DMS79 treated with DMSO at 0.1 percent for 48 hours (cell line): ENCODE measurements at places on chromosomes 11 and 22.

GRCh38 chr22:47225931-47226633 lies 463.6 kb downstream of the TBC1D22A start:
- DNase-seq, result no peak

DNA sequence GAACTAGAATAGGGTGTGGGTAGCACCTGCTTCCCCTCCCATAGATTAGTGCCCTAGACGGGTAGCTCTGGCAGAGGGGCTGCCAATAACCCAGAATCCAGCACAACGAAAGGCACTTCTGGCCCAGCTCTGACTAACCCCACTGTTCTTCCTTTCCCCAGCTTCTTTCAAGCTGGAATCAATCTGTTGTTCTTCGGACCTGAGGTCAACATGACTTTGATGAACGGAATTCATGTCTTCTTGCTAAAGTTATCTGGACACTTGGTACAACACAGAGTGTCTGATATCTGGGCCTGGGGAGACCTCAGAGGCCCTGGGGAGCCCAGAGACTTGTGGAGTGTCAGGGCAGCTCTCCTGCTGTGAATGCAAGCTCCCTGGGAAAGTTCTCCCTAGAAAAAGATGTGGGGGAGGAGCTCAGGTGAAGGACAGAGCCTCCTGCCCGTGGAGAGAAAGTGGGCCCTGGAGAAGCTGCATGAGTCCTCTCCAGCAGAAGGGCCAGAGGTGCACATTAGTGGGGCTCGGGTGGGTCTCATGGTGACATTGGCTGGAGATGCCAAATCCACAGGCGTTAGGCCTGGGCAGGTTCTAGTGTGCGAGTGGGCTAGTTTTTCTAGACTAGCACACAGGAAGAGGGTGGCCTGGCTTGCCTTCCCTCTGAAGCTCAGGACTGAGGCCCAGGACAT lies 6.3 kb downstream of the KCNJ11 start:
- DNase-seq, result no peak

DNA sequence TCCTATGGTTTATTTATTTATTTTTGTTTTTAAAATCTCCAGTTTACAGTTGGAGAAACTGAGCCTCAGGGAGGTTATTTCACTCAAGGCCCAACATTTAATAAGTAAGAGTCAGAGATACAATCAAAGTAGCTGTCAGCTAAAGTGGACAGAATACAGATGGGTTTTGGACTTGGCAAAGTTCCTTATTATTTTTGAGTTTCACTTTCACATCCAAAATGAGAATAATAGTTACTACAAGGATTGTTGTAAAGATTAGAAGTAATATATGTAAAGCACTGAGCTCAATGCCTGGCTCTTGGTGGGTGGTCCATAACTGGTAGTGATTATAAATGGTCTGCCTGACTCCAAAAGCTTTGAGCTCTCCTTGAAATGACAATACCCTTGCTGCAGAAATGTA lies 87.5 kb upstream of the SESN3 start:
- no peak for DNase-seq

GRCh38 chr22:45868571-45869339 lies 108.2 kb downstream of the WNT7B start:
- DNase-seq, result no peak

DNA sequence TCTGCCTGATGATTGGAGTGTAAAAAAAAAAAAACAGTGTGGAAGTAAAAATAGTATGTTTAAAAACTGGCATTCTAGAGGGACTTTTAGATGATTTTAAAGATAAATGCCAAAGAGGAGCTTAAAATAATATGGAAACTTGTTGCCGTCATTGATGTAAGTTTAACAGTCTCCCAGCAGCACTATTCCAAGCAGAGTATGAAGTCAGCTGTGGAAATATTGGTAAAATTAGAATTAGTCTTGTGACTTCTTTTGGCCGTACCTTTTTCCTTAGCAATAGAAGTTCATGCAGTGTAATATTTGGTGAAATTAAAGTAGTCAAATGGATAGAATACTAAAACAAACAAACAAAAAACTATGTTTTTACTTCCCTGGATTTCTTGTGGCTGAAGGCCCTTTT lies 134.9 kb downstream of the METTL15 start:
- DNase-seq, result no peak

- DNase-seq, result no peak
Observed at GRCh38 chr11:76624500-76625379, 45.8 kb downstream of the LRRC32 start.

GRCh38 chr11:121741351-121741760 lies 288.6 kb upstream of the SORL1-AS1 start:
- no peak for DNase-seq

DNA sequence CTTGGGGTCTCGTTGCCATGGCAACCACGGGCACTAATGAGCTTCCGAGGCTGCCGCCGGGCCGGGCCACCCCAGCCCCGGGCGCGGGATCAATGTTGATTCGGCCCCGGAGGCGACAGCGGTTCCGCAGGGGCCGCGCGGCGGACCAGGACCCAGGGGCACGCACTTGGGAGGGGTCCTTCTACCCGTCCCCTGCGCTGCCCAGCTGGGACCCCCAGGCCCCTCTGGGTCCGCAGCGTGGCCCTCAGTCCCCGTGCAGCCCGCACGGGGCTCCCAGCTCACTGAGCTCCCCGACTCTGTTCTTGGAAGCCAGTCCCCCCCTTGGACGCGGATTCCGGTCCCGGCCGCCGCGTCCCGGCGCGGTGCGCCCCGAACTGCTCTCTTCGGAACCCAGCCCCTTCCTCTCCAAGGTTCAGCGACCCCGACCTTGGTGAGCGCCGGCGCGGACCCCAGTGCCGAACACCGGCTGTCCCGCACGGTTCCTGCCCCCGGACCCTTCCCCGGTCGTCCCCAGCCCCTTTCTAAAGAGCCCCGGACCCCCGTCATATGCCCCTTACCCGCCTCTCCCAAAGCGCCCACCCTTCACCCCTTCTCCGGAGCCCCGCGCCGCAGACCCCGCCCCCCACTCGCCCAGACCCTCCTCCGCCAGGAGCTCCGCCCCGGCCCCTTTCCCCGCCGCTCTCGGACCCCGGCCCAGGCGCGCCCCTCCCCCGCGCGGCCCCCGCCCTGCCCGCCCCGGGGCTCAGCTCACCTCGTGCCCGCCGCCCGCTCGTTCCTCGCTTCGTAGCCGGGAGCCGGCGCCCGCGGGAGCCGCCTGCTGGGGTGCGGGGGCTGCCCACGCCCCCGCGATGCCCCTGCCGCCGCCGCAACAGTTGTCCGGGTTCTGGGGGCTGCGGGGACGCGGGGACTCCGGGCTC lies 18.3 kb upstream of the SHISAL1 start:
- DNase-seq, result no peak

GRCh38 chr11:32062540-32062939 lies 28.3 kb upstream of the RCN1 start:
- no peak for DNase-seq

DNA sequence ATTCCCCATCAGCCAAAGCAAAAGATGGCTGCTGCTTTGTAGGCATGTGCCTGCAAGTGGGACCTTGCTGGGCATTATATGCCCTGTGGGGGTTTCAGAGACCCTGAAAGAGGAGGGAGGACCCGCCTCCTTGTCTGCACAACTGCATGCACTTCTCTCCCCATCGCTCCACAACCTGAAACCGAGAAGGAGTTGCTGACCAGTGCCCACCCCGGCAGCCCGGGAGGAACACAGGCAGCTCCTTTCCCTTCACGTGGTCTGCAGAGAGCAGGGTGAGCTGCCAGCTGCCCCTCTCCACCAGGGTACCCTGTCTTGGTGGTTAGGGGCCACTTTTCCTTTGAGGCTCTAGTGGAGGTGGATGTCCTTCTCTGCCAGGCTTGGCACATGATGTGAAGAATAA lies 1.4 kb upstream of the TMEM132A start:
- no peak for DNase-seq

DNA sequence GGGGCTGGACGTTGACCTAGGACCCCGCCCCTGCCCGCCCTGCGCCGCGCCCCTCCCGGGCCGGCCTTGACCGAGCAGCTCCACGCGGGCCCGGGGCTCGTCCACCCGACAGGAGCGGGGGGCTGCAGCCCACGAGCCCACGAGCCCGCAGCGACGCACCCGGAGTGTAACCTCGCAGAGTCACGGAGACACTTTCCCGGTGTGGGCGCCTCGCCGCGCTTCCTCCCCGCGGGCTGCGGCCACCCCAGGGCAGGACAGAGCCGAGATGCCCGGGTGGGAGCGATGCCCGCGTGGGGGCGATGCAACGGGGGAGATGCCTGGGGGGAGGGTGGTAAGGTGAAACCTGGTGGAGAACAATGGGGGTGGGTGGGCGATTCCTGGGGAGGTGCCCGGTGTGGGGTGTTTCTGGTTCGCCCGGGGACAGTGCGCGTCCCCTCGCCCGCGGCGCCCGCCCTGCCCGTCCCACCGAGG lies 4.9 kb upstream of the ZBED4 start:
- DNase-seq, result no peak

GRCh38 chr11:103016031-103016430 lies 60.5 kb upstream of the MMP13 start:
- no peak for DNase-seq

DNA sequence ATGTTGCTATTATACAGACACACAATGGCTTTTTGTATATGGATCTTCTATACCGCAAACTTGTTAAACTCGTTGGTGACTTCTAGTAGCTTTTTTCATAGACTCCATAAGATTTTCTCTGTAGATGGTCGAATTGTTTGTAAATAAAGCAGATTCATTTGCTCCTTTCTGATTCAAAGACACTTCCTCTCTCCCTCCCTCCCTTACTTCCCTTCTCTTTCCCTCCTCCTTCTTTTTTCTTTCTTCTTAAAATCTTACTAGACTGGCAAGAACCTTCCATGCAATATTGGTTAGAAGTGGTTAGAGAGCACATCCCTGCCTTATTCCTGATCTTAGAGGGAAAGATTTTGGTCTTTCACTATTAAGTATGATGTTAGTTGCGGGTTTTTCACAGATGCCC lies 36.4 kb downstream of the MYEOV start:
- no peak for DNase-seq

DNA sequence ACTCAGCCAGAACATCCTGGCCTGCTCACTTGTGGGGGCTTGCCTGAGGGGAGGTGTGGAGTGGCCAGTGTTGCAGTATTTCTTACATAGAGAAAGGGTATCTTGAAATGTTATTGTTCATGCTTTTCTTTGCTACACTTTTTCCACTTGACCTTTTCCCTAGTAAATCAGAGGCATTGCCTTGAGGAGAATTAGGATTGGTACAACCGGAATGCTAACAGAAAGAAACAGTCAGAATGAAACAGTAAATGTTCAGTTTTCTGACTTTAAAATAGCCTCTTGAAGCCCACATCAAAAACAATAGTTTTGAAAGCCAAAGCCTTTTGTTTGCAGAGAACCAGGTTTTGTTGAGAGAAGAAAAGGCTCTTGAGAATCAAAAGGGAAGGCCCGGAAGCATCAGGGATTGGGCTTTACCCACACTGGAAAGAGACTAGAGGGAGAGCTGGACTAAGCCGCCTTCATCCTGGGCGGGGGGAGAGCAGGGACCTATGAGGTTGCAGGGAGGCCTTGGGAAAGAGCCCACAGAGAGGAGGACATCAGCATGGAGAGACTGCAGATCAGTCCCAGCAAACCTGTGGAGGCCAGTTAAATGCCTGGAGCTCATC lies 12.4 kb downstream of the ADM start:
- no peak for DNase-seq

- DNase-seq, result no peak
Observed at GRCh38 chr11:26715133-26715532, 6.7 kb downstream of the SLC5A12 start.

GRCh38 chr22:20571078-20571503 lies 63.7 kb downstream of the MED15 start:
- no peak for DNase-seq

- DNase-seq, result peak; percentile 67
Observed at GRCh38 chr11:46686886-46687795, 13.3 kb downstream of the ARHGAP1 start.

DNA sequence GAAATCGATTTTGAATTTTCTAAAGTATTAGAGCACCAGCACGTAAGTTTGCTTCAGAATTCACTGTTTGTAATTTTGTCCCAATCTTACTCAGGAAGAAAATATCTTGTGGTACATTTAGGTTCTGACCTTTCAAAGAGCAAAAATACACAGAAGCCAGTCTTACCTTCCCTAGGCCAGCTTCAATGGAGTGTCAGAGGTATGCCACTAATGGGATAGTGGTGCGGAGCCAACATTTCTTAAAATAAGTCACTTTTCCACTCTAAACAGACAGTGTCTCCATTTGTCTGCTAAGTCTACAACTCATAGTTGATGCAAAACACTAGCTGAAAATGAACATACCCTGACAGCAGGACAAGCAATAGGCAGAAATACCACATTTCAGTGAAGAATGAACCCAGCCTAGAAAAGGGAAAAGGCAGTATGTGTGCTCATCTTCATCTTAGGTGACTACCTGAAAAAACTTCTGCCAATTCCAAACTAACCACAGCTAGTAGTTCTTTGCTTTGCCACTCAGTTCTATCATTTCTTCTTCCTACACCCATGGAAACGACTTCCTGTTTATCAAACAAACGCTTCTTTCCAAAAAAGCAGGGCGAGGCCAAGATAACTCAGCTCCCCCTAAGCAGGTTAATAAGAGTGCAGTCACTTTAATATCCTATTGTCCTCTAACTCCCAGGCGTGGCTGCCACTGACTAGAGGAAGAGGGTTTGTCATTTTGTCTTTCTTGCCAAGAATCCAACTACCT lies 94.0 kb upstream of the APOA1 start:
- no peak for DNase-seq

DNA sequence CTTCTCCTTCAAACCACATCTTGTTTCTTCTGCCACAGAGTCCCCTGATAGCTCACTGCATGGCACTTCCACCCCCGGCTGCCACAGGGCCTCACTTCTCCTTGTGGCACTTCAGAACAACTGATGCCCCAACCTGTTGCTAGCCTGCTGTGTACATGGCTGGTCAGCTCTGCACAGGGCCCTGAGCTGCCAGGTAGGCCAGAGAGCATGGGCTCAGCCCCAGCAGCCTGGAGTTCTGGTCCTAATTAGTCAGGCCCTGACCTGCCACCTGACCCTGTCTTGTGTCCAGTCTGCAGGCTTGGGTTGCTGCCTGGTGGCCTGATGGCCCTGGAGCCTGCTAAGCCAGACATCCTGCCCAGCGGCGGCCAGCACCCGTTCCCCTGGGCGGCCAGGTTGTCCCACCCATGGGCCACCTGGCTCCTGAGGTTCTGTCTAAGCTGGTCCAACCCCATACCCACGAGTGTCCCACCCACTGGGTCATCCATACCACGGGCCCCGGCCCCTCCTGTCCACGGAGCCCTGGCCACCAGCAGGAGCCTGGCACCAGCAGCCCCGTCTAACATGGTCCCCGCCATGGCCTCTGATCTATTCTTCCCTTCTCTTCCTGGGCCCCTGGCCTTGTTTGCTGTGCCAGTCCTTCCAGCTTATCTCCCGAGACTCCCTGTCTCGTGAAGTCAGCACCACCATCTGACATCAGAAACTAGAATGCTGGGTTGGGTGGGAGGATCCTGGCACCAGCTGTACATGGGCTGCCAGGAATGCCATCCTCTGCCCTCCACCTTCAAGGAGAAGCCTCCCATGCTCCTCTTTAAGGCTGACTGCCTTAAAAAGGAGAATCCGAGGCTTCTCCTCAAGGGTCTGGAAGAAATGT lies 3.1 kb upstream of the CERK start:
- DNase-seq, result no peak

DNA sequence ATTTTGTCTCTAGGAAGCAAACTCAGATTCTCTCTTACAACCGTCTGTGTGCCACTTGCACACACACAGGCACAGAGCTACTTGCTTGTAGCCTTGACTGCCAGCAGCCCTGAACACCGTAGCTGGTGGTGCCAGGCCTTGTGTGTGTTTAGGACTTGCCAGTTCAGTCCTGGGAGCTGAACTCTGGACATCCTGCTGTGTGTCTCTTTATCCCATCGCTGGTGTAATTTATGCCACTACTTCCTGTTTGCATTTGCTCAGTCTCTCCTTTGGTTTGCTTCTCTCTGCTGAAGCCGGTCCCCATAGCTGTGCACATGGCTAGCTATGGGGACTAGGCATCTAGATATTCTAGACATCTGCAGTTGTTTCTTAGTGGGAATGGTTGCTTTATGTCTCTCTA lies 24.0 kb downstream of the MARK2 start:
- DNase-seq, result no peak
